ENCODE measurements at places on chromosomes 16 and 17. TPM values are rescaled to one million over a fixed set of nuclear protein-coding genes. Genes with fewer than 3 reads are reported as not detected.
A peak's percentile ranks its signal among the peaks of the same experiment; 100 is the strongest.

KCNJ16 gene
- not detected for total RNA-seq

KRT15 gene
- total RNA-seq, result not detected

GP1BA gene
- not detected for total RNA-seq

GRCh38 chr17:42270596-42270995, 5.6 kb downstream of the STAT5B start:
- H3K36me3 ChIP-seq, result no peaks in the 10 kb centered on the region
- no peak overlapping the region for H3K4me3 ChIP-seq
- no peak for DNase-seq
- H3K27me3 ChIP-seq, result no peaks in the 10 kb centered on the region
- peaks cover 36% of the 10 kb centered on the region for H3K4me1 ChIP-seq

DNA sequence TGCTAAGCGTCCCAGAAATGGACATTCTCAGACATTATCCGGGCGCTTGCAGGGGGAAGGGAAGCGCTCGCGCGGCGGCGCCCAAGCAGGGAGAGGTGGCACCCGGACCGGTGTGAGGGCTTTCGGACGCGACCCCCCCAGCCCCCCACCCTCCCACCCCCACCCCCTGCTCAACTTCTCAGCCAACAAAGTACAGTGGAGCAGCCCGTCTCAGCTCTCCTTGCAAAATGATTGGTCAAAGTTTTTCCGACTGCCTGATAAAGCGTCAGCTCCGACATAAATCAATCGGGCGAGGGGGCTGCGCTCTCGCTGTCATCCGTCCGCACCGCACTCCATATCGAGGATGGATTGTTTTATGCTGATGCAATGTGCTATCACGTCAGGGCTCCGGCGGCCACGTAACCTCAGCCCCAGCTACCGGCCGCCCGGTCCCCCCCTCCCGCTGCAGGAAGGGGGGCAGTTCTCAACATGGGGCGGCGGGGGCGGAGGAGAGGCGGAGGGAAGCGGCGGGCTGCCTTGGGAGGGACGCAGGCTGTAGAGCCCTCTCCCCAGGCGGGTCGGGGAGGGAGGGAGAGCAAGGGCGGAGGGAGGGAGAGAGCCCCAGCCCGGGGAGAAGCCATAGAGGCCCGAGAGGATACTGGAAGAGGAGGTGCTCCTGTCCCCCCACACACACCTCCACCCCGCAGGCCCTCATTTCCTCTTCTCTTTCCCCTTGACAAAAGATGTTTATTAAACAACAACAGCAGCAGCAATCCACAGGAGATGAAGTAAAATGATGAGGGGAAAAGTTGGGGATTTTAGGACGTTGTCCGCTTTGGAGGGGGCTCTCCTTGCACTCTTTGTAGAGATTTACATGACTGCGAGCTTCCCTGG, at the start of gene HOXB9:
HOXB9 (minus strand) TSS at position 114 of the 873 bp plus-strand sequence; CDS start at position 25, 89 bp downstream.
- H3K36me3 ChIP-seq, result no peaks in the 10 kb centered on the region
- peaks cover 17% of the 10 kb centered on the region for H3K4me1 ChIP-seq
- H3K27me3 ChIP-seq, result peaks cover 99% of the 10 kb centered on the region
- H3K4me3 ChIP-seq, result peak within 1 kb of the TSS; percentile 47

DNA sequence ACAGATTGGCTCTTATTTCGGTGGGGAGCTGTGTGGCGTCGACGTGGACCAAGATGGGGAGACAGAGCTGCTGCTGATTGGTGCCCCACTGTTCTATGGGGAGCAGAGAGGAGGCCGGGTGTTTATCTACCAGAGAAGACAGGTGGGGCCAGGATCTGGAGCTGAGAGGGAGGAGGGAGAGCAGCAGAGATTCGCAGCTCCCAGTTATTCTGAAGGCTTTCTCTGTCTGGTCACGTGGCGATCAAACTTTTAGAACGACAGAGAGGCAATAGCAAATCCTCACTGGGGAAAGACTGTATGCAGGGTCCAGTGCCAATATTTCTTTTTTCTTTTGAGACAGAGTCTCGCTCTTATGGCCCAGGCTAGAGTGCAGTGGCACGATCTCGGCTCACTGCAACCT, 22.2 kb downstream of the ITGAL start:
- H3K27ac ChIP-seq, result no peak overlapping the region
- no peaks in the 10 kb centered on the region for H3K27me3 ChIP-seq
- peaks cover 13% of the 10 kb centered on the region for H3K4me1 ChIP-seq
- H3K4me3 ChIP-seq, result no peak overlapping the region
- no peak for DNase-seq

DNA sequence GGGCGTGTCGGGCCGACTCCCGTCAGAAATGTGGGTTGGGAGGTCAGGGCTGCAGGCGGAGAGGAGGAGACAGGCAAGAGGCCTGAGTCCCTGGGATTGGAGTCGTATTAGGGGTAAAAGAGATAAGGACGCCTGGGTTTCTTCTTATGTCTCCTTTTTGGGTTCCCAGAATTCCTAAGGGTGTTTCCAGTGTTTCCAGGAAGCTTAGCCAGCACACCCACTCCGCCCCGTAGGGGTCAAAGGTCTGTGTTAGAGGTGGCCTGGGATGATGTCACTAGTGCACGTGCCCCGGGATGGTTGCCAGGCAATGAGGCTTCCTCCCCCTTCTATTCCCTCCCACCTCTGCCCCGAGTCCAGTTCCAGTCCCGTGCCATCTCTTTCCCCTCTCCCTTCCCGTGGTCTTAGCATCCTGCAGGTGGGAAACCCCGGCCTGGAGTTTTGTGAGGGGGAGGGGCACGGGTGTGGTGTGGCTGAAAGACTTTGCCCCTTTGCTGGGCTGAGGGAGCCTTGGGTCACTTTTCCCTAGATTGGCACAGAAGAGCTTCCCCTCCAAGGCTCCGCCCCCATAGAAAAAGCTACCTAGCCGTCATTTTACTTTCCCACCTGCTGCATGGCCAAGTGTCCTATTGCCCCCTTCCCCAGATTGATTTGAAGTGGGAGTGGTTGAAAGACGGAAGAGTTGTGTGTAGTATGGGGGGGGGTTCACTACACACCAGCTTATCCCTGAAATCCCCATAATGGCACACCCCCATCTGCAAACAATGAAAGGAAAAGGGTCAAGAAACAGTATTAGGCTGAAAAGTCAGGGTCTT, 2.8 kb downstream of the KDM6B start:
- peaks cover 25% of the 10 kb centered on the region for H3K4me1 ChIP-seq
- H3K27me3 ChIP-seq, result no peaks in the 10 kb centered on the region
- DNase-seq, result peak; percentile 92
- peak overlapping the region; percentile 68 for H3K4me3 ChIP-seq
- H3K36me3 ChIP-seq, result peaks cover 11% of the 10 kb centered on the region

- H3K36me3 ChIP-seq, result no peaks in the 10 kb centered on the region
- no peak for DNase-seq
- no peak overlapping the region for H3K4me3 ChIP-seq
- no peak overlapping the region for H3K27ac ChIP-seq
- H3K4me1 ChIP-seq, result peaks cover 34% of the 10 kb centered on the region
- H3K27me3 ChIP-seq, result peaks cover 18% of the 10 kb centered on the region
These were observed 1.7 kb upstream of the PPL start for GRCh38 chr16:4938683-4939030.

DNA sequence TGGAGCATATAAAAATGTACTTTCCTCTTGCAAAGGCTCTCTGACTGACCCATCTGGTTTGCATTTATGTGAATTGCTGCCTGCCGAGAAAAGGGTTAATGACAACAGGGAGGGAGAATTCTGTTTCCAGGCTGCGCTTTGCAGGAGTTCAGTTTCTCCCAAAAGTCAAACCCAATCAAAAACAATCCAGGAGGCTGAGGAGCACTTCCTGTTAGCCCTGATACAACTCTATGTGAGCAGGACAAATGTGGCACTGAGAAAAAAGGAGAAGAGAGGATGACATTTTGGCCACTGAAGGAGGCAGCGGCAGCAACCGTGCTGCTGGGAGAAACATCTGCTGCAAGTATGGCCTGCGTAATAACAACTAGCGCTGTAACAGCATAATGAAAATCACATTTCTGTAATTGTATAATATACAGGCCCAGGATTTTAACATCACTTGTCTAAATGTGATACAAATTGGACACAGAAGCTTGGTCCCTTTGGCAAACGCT, 26.8 kb upstream of the ELAC2 start:
- DNase-seq, result no peak
- H3K36me3 ChIP-seq, result no peaks in the 10 kb centered on the region
- peaks cover 12% of the 10 kb centered on the region for H3K27me3 ChIP-seq

DNA sequence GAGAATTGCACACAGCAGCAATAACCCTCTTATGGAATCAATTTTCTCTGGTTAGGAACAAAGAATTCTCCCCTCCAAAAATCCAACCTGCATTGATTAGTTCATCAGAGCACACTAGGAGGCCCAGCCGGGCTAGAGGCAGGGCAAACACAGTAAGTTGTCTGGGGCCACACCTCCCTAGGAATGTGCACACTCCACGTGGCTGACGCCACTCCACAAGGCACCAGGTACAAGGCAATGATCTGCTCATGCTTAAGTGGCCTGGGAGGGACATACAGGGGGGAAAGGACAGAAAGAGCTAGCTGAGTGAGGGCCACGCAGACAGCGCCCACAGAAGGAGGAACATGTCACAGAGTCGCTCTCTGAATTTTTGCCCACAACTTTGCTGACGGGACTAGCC, 107.6 kb downstream of the SLC39A11 start:
- DNase-seq, result no peak
- H3K4me1 ChIP-seq, result no peaks in the 10 kb centered on the region
- H3K36me3 ChIP-seq, result no peaks in the 10 kb centered on the region

DNA sequence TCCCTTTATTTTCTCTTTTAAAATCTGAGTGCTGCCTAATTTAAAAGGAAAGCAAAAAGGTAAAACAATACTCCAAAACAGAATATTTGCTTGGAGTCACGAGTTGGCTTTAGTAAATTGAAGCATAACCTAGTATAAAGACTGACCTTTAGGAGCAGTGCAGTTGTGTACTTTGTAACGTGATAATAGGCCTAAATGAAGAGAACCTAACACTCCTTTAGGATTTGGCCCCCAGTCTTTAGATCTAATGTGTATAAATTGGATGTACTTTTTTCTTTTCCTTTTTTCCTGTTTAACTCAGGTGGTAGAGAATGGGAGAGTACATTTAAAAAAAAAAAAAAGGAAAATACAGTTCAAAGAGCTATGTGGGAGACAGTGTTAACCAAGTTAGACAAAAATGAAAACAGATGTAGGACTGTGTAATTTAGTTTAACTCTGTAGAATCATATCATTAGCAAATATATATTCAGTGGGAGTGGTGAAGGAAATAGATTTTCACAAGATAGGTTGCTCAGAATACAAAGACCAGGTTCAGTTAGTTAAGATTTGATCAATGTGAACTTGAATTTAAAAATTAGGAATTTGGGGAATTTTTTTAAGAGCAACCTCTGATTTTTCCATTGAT, 16.8 kb downstream of the CPD start:
- H3K4me1 ChIP-seq, result peaks cover 12% of the 10 kb centered on the region
- peaks cover 1% of the 10 kb centered on the region for H3K36me3 ChIP-seq
- H3K27ac ChIP-seq, result no peak overlapping the region

GRCh38 chr16:85659805-85660511, 28.8 kb downstream of the GINS2 start:
- peak; percentile 66 for DNase-seq
- peaks cover 96% of the 10 kb centered on the region for H3K36me3 ChIP-seq
- no peak overlapping the region for H3K4me3 ChIP-seq
- H3K27me3 ChIP-seq, result no peaks in the 10 kb centered on the region
- H3K27ac ChIP-seq, result peak overlapping the region; percentile 42

- no peak overlapping the region for H3K27ac ChIP-seq
- no peaks in the 10 kb centered on the region for H3K27me3 ChIP-seq
- peaks cover 19% of the 10 kb centered on the region for H3K4me1 ChIP-seq
- peaks cover 27% of the 10 kb centered on the region for H3K36me3 ChIP-seq
- H3K4me3 ChIP-seq, result no peak overlapping the region
- no peak for DNase-seq
These were observed 20.1 kb downstream of the HMOX2 start for GRCh38 chr16:4496305-4496704.

GRCh38 chr17:61536422-61536955, 54.5 kb downstream of the NACA2 start:
- no peak overlapping the region for H3K4me3 ChIP-seq
- no peak overlapping the region for H3K27ac ChIP-seq
- no peaks in the 10 kb centered on the region for H3K36me3 ChIP-seq

- no peak for DNase-seq
- no peaks in the 10 kb centered on the region for H3K27me3 ChIP-seq
- no peak overlapping the region for H3K4me3 ChIP-seq
- peak overlapping the region; percentile 61 for H3K27ac ChIP-seq
These were observed 24.8 kb downstream of the MYO18A start for GRCh38 chr17:29155227-29155965.

DNA sequence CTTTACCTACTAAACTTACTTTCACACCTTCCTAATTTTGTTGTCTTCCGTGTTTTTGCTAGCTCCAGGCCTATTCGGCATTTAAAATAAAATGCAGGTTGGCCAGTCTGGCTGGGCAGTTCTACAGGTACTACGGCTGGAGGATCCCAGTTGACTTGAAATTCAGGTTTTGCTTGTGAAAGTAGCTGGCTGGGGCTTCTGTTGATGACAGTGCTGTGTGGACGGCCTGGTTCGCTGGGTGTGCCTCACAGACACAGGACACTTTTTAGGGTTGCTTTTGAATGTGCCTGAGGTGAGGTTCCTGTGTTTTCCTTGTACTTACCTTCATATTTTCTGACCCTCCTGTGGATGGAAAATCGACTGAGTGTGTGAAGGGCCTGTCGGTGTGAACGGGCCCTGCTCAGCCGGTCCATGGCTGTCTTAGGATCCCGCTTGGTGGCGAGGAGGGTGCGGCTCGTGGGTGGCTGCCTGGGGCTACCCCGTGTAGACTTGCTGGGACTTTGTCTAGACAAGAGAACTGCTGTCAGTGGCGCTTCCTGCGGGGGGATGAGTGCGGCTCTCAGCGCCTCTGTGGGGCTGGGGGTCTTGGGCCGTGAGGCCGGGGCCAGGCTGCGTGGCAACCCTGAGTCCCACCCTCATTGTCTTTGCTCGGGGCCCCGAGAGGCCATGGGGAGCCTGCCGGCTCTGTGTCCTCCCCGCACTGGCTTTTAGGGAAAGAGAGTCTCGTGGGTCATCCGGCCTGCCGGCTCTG, 18.7 kb upstream of the ZNF750 start:
- no peaks in the 10 kb centered on the region for H3K27me3 ChIP-seq
- no peak overlapping the region for H3K4me3 ChIP-seq
- no peak for DNase-seq

GRCh38 chr17:40610359-40610758, 37.3 kb downstream of the SMARCE1 start:
- H3K4me1 ChIP-seq, result no peaks in the 10 kb centered on the region
- H3K27me3 ChIP-seq, result peaks cover 3% of the 10 kb centered on the region
- H3K36me3 ChIP-seq, result no peaks in the 10 kb centered on the region
- no peak overlapping the region for H3K27ac ChIP-seq
- no peak overlapping the region for H3K4me3 ChIP-seq

Data from heart left ventricle (tissue), 16 donors.